GM12878 (cell line): ENCODE measurements at places on chromosomes 2 and 18. TPM values are rescaled to one million over a fixed set of nuclear protein-coding genes. Genes with fewer than 3 reads are reported as not detected.

GRCh38 chr2:151826737-151827157 lies 1.5 kb downstream of the ARL5A start:
- DNase-seq: no peak

DNA sequence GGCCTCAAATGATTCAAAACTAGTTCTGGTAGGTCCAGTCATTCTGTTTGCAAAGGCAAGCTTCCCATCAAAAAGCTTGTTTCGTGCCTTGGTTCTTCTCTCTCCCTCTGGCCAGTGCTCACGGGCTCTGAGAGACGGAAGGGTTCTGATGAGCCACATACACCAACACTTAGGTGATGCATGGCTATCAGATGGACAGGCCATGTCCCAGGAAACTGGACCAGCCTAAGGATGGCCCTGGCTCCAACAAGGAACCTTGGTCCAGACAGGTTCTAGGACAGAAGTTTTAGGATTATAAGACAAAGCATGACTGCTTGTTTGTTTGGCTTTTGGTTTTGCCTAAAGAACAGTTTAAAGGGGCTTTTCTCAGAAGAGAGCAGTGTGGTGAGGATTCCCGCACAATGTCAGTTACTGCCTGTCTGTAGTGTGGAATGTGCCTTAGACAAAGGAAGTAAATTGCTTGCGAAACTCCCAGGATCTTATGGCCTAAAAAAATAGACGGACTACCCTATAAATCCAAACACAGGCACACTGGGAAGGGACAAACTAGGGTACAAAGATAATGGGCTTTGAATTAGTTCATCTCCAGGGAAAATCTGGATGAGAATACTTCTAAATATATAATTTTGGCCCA lies 10.3 kb downstream of the CYP1B1 start:
- DNase-seq: no peak

- DNase-seq: no peak
Measured at GRCh38 chr2:132668189-132668823, 1.7 kb downstream of the LYPD1 start.

DNA sequence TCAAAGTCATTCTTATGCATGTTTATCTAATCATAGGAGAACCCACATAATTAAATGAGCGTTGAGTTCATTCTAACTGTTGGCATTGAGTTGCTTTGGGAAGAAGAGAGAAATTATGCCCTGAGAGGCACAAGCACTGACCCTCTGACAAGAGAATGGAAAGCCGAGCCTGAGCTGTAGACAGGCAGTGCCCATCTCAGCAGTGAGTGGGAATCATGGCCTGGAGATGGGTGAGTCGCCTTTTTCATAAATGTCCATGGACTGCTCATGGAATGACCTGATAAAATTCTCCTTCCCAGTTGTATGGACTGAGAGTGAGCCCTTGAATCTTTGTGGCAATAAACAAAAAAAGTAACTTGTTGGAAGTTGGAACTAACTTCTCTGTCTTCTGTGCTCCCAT lies 21.4 kb upstream of the MYO3B start:
- no peak for DNase-seq

- no peak for DNase-seq
Measured at GRCh38 chr18:11689669-11690565, 853 bp downstream of the GNAL start.

DNA sequence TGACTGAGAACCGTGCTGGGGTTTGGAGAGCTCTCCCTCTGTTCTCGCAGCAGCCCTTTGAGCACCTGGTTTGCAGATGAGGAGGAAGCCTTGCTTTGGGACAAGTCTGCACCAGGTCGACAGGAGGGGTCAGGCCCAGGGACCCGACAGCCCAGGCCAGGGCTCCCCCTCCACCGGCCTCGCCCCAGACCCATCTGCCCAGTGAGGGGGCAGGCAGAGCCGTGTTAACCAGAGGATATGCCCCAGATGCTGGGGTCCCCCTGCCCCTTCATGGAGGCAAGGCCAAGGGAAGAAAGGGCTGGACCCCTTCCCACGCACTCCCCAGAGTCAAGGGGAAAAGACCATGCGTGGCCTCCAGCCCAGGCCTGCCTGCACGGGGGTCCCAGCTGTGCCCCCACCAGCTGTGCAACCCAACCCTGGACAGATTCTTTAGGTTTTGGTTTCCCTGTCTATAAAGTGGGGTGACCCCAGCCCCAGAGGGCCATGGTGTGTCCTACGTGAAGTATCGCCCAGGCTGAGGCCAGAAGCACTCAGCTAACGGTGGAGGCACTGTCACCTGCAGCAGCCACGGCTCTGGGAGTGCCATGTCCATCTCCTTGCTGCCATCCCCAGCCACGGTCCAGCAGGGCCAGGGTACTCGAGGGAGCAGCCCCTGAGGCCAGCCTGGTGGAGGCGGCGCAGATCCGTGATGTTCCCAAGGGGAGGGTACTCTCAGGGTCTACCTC lies 4.8 kb upstream of the SNED1 start:
- no peak for DNase-seq

DNA sequence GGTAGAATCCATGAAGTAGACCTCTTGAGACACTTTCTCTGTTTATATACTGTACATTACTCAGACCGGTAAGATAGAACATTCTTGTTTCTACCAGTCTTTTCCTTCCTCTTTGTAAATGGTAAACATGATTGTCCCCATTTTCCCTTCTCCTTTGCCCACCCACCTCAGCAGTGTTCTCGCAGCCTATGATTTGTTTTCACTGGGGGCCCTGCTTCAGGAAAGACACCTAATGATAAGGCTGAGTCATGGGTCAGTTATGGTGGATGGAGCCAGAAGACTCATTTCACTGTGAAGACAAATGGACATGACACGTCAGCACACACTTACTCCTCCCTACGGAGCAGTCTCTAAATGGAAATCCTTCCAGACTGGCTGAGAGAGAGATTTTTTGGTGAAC lies 23.7 kb downstream of the CENPO start:
- no peak for DNase-seq

GRCh38 chr2:190877436-190877835 lies 3.2 kb upstream of the GLS start:
- no peak for DNase-seq

- no peak for DNase-seq
Measured at GRCh38 chr2:166651991-166652390, 157.9 kb upstream of the SCN7A start.

DNA sequence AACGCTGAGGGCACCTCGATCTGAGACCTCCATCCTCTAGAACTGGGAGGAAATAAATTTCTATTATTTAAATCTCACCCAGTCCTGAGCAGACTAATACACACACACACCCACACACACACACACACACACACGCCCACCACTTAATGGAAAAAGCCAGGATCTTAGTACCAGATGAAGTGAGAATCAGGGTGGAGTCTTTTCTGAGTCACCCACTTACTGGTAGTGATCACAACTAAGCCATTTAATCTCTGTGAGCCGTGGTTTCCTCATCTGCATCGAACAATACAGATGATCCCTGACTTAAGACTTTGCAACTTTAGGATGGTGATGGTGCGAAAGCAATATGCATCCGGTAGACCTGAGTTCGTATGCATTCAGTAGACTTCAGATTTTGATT lies 18.6 kb downstream of the THNSL2 start:
- no peak for DNase-seq

DNA sequence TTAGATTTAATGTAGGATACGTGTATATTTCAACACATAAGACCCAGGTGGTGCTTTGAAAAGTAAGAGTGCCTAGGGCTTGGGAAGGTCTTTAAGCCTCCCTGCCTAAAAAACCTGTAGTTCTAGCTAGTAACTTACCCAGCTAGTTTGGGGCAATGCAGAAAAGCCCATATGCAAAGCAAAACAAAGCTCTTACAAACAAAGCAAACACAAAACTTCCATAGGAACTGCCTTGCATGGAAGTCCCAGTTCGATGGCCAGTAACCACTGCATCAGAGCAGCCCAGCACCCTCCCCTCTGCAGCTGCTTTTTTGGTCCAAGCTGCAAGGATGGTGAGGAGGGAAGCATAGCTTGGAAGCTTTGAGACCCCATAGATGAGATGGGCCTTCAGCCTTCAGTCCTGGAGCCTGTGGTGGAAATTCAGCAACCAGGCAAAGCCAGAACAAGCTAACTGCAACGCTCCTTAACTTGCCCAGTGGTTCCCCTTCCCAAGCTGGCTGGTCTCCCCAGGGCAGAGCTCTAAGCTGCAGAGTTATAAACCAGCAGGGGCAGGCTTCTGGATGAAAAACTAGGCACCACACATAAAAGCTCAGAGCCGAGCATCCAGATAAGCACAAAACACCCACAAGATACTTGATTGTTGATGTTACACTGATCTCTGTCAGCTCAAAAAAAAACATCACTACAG lies 16.2 kb downstream of the C2orf76 start:
- no peak for DNase-seq

DNA sequence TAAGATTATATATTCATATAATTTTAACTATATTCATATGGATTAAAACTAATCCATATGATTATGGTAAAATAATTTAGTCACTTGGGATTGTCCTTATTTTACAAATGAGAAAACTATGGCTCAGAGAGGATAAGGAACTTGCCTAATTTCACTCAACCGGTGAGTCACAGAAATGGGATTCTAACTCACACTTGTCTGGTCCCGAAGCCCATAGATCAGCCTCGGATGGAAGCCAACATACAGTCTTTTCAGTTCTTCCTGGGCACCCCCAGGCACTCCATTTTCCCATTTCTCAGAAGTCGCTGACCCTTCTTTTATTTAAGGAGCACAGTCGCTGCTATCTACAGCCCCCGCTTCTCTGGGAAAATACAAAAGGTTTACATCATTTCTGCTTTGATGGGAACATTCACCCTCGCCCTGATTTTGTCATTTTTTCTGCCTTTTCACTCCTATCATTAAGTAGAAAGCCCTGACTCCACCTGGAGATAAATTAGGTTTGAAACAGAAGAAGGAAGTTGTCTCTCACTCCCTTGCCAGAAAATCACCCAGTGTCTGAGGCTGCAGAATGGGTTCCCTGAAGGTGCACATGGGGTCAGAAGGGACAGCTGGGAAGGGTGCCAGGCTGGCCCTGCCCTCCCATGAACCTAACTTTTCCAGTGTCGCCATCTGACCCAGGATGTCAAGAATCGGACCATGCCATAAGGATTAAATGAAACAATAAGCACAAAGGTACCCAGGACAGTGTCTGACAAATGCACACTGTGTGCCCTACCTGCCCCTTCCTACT lies 36.6 kb downstream of the CYP1B1 start:
- DNase-seq: no peak

GRCh38 chr2:26864226-26864625 lies 16.3 kb downstream of the DPYSL5 start:
- DNase-seq: no peak

DNA sequence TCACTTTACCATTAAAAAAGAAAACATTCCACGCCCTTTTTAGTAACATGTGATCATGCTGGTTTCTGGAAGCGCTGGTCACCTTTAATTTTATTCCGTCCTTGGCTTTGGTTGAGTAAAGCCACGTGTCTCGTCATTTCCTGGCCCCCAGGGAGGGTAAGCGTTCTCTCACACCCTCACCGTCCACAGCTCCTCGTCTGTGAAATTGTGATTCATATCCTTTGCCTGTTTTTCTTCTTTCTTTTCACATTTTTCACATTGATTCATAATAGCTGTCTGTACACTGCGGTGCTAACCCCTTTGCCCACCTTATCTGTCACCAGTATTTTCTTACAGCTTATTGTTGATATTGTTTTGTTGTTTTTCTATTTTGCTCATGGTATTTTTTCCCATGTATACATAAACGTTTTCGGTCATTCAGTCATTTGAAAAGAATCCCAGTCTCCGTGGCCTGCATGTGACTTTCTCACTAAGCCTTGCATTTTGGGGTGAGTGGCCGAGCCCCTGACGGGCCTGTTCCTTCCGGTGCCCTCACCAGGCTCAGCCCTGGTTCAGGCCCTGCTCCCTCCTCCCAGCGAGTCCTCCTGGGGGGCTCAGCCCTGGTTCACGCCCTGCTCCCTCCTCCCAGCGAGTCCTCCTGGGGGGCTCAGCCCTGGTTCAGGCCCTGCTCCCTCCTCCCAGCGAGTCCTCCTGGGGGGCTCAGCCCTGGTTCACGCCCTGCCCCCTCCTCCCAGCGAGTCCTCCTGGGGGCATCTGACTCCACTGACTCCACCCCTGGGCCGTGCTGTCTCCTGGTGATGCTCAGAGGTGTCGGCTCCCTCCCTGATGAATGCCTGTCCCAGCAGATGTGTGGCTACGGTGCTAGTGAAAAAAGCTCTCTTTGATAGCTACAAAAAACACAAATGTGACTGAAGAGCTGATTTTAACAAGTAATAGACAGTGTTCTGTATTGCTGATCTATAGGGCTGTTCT lies 249.7 kb upstream of the PXDN start:
- no peak for DNase-seq

DNA sequence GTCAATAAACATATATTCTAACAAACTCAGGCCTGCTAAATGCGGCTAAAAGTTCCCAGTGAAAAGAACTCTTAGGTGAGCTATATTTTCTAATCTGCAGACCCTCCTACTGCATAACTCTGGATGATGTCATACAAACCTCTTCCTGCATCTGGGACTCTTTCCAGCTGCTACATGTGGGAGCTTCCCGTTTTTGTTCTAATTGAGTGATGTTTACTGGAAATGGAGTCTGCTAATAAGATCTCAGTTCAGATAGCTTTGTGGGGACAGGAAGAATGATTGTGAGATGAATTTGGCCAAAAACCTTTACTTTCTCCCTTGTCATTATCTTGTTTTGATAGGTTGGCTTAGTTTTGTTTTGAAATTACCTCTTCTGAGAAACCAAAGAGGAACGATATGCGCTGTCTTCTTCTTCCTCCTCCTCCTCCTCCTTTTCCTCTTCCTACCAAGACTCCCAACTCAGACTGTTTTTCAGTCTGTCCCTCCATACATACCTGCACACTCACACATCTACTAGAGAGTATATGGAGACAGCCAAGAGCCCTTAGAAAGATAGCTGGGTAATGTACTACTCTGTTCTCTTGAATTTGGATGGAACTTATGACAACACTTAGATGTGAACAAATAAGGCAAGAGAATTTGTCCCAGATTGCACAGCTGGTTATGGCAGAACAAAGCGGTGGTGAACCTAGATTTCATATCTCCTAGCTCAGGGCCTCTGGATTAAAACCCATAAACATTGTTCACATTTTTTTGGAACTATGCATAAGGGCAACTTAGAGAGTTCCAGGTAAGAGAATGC lies 39.8 kb upstream of the AAK1 start:
- DNase-seq: no peak

- DNase-seq: no peak
Measured at GRCh38 chr2:236947294-236947693, 138.4 kb upstream of the COPS8 start.

- DNase-seq: no peak
Measured at GRCh38 chr18:59139291-59139614, 431 bp upstream of the SEC11C start.

Gene RUFY4
- total RNA-seq: 1.5 and 2.7 TPM in 2 replicates

Gene IL1A
- 6.1 and 6.6 TPM in 2 replicates for total RNA-seq

Gene ACVR1C
- total RNA-seq: not detected in 2 replicates

Gene LIMS4
- total RNA-seq: 0.40 and 0.49 TPM in 2 replicates

Gene CDK5R2
- not detected in 2 replicates for total RNA-seq

Gene TMEM182
- total RNA-seq: 3.3 and 3.7 TPM in 2 replicates
